Stimulated activated CD8-positive, alpha-beta memory T cell treated with anti-CD3 and anti-CD28 coated beads, Interleukin-7, amount 100 ng/mL, for 1 hour (primary cell): ENCODE measurements at places on chromosomes 5 and 9.

DNA sequence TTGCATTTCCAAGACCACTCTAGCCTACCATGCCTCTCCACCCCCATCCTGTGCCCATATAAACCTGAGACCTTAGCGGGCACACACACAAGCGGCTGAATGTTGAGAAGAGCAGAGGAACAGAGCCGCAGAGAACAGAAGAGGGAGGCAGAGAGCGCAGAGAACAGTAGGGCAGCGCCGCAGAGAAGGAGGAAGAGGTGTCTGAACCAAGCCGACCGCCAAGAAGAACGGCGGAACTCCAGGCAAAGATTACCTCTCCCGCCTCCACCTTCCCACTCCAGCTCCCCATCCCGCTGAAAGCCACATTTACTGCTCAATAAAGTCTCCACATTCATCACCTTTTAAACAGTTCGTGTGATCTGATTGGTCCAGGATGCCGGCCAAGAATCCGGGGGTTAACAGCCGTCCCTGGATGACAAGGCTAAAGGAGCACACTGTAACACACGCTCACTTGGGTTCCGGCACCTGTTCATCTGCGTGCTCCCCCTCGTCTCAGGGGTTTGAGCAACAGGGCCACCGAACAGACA, 33.2 kb downstream of the GRIN3A start:
- DNase-seq = no peak

DNA sequence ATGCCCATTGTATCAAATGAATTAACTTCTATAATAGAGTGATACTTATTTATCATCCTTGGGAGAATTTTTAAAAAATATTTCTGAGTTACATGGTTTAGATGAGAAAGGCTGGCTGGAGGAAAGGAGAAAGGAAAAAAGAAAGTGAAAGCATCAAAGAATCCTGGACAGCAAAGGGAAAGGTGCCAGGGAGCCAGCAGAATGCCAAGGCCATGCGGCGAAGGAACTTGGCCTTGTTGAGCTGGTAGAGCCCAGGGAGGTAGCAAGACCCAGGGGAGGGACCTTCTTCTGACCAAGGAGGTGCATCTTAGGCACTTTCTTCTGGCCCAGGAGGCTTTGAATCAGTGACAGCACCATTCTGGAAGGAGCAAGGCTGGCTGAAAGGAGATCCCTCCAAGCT, 240.5 kb downstream of the ENC1 start:
- DNase-seq = no peak

DNA sequence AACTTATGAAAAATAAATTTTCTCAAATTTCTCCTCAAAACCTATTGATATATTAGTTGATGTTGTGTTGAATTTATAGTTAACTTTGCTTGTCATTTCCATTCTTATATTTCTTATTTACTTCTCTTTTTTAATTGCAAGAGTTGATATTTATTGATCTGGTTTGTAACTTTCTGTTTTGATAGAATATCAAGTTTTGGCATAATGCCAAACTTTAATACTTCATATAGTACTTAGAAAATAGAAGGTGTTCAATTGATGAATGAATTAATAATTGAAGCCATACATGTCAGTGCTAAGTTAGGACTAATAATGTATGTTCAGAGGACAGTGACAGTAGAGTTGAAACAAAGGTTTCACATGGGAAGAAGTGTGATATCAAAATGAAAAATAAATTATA, 27.9 kb downstream of the ERCC6L2 start:
- DNase-seq = no peak

DNA sequence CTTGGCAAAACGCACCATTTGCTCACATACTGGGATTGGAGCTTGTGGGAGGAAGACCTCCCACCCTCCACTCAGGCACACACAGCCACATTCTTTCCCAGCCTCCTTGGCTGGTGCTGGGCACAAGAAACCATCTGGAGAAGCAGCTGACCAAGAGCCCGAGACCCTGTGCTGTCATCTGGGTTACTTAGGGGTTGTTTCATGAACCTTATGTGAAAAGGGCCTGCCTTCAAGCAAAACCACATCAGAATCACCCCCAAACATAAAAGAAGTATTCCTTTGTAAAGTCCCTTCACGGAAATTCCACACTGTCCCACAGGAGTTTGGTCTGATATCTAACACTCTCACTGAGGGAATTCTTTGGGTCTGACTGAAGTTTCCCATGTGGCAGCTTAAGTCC, 172.1 kb downstream of the NR3C1 start:
- no peak for DNase-seq

DNA sequence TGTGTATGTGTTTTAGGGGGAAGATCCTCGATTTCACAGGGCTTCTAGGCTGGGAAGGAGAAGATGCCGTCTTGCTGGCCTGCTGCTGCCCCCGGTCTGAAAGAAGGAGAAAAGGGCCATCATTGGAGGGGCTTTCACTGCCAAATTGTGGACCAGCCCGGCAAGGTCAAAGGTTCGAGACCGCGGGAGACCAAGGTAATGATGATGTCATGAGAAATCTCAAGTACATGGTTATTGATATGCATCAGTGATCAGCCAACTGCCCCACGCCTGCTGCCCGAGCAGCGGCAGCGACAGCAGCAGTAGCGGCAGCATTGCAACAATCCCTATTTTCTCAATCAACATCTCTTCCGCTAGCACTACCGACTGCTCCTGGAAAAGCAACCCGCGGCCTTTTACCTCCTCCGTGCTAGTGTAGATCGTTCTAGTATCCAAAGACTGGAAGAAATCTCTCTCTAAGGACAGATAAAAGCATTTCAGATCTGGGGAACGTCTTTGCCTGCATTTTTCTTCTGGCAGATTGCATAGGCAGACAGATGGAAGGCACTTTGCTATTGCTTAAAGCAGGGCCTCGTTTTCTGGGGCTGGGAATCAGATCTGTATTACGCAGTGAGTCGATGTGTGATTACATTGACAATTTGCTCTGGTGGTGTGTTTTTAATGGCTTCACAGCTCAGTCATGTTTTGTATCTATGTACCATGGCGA, 215.3 kb downstream of the MEF2C start:
- DNase-seq = no peak

GRCh38 chr5:148033134-148033533, 30.6 kb upstream of the SPINK5 start:
- DNase-seq = no peak

DNA sequence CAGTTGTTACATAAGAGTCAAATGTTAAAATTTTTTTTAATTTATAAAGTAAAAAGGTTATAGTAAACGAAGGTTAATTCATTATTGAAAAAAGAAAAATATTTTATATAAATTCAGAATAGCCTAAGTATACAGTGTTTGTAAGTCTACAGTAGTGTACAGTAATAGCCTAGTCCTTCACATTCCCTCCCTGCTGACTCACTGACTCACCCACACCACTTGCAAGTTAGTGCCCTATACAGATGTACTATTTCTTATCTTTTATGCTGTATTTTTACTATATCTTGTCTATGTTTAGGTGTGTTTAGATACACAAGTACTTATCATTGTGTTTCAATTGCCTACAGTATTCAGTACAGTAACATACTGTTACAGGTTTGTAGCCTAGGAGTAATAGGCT, 57.6 kb downstream of the MAMDC2 start:
- no peak for DNase-seq

DNA sequence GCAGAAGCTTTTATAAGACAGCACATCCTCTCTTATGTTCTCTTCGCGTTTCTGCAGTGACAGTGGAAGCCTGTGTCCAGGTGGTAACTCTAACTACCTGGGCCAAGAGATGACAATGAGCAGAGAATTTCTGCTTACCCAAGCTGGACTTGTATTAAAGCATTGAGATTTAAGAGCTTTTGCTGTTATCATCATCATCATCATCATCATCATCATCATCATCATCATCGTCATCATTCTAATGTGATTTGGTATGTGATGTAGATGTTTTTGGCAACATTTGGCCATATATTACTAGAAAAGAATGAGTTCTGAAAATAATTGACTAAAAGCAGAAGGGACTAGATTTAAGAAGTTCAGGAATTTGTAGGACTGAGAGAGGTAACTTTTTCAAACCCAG, 401.3 kb downstream of the BRINP1 start:
- no peak for DNase-seq

- no peak for DNase-seq
Measured at GRCh38 chr5:74243634-74244033, 396.9 kb downstream of the ENC1 start.

GRCh38 chr5:176621661-176622079, 8.7 kb downstream of the SNCB start:
- no peak for DNase-seq

GRCh38 chr9:110197330-110198187, 10.4 kb downstream of the C9orf152 start:
- no peak for DNase-seq

GRCh38 chr5:107682533-107682932, 11.8 kb upstream of the EFNA5 start:
- DNase-seq = no peak

DNA sequence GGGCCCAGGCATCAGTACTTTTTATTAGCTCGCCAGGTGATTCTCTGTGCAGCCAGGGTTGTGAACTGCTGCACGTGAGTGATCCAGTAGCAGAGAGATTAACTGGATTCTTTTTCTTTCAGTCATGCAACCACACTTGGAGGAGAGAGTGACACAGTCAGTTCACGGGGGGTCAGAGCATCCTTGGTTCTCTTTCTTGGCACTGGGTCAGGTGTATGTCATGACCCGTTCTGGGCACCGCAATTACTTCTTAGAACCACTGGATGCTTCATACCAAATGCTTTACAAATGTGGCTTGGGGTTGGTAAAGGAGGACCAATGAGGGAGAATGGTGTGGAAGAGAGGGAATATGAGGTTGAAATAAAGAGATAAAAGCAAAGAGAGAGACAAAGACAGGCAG, 368.7 kb downstream of the MLLT3 start:
- DNase-seq = no peak

DNA sequence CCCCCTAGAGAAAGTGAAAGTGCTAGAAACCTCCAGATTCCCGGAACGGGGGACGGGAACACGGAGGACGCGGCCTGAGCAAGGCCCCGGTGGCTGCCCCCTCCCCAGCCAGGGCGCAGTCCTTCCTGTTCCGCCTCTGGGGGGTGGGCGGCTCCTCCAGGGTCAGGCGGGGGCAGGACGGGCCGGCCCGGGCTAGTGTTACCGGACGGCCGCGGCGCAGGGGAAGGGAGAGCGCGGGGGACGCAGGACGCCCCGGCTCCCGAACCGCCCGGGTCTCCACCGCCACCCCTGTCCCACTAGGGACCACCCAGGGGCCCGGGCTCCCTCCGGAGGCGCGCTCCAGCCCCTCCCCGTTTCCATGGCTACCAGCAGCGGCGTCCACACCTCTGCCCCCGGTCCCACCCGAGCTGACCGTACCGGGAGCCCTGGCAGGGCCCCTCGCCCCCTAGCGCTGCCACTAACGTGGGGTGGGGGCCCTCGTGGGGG, 579 bp downstream of the SLC12A7 start:
- DNase-seq = no peak

DNA sequence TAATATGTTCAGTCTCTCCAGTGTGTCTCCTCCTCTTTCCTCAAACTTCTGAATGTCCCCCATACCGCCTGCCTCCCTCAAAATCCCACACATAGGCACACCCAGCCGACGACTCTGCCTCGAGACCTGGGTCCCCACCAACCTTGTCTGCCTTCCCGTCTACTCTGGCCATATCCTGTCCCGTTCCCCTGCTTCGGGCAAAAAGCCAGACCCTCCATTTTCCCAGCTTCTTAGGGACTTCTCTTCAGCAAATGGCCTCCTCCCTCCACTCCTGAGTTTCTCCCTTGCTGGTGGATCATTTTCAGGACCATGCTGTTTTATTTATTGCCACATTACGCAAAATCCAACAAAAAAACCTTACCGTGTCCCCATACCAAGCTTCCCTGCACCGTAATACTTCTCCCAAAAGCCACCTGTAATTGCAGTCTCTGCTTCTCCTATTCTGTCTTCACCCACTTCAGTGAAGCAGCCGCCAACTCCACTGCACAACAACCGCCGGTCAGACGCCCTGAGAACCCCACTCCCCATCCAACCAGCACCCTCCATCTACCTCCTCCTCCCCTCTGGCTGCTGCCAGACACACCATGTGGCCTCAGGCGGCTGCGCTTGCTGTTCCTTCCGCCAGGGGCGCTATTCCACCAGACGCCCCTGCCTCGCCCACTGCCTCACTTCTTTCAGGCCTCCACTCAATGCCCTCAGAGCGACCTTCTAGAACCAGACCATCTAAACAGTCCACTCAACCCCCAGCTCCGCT, 117.0 kb downstream of the TRPM6 start:
- no peak for DNase-seq

- no peak for DNase-seq
Measured at GRCh38 chr9:37215830-37216229, 95.5 kb downstream of the ZCCHC7 start.

- no peak for DNase-seq
Measured at GRCh38 chr9:15541872-15542271, 11.0 kb upstream of the CCDC171 start.

DNA sequence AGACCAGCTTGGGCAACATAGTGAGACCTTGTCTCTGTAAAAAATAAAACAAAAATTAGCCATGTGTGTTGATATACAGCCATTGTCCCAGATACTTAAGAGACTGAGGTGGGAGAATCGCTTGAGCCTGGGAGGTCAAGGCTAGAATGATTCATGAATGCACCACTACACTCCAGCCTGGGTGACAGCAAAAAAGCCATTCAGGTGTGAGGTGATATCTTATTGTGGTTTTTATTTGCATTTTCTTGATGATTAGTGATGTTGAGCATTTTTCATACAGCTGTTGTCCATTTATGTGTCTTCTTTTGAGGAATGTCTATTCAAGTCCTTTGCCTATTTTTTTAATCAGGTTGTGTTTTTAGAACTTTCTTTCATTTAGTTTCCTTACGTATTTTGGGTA, 23.2 kb downstream of the MTAP start:
- no peak for DNase-seq

- DNase-seq = no peak
Measured at GRCh38 chr9:89667726-89668125, 62.9 kb downstream of the GADD45G start.

DNA sequence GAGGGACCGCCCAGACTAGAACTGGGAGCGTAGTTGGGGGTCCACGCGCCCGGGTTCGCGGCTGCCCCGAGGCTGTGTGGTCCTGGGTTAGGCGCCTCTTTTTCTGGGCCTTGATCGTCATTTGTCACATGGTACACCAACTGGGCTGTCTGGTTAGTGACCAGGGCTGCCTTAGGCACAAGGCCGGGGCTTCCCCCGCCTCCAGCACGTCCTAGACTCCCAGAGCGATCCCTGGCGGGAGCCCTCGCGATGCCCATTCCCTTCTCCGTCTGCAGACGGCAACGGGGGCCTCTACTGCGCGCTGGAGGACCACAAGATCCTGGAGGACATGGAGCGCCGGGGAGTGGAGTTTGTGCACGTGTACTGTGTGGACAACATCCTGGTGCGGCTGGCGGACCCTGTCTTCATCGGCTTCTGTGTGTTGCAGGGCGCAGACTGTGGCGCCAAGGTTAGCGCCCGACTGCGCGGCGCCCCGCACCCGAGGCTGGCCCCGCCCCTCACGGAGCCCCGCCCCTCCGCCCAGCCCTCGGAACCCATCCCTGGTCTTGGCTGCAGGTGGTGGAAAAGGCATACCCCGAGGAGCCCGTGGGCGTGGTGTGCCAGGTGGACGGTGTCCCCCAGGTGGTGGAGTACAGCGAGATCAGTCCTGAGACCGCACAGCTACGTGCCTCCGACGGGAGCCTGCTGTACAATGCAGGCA, 1.5 kb downstream of the UAP1L1 start:
- no peak for DNase-seq

- no peak for DNase-seq
Measured at GRCh38 chr5:127377651-127378050, 87.1 kb downstream of the MEGF10 start.

- DNase-seq = no peak
Measured at GRCh38 chr9:37859043-37859442, 44.9 kb downstream of the SLC25A51 start.
